ENCODE measurements at places on chromosomes 1 and 21.

GRCh38 chr1:221858818-221859611, 117.1 kb upstream of the DUSP10 start:
- no peak overlapping the region for H3K27ac ChIP-seq
- DNase-seq, result no peak
- no peaks in the 10 kb centered on the region for H3K36me3 ChIP-seq
- no peaks in the 10 kb centered on the region for H3K27me3 ChIP-seq
- H3K4me3 ChIP-seq, result no peak overlapping the region
- peaks cover 19% of the 10 kb centered on the region for H3K4me1 ChIP-seq

GRCh38 chr1:114388432-114389003, 122.5 kb downstream of the TRIM33 start:
- H3K27ac ChIP-seq, result no peak overlapping the region
- H3K4me1 ChIP-seq, result no peaks in the 10 kb centered on the region
- no peaks in the 10 kb centered on the region for H3K27me3 ChIP-seq
- H3K36me3 ChIP-seq, result peaks cover 27% of the 10 kb centered on the region
- H3K4me3 ChIP-seq, result no peak overlapping the region

GRCh38 chr1:178310685-178311105, 186.1 kb downstream of the CLEC20A start:
- no peaks in the 10 kb centered on the region for H3K4me1 ChIP-seq
- H3K27ac ChIP-seq, result no peak overlapping the region
- peaks cover 3% of the 10 kb centered on the region for H3K27me3 ChIP-seq
- no peak overlapping the region for H3K4me3 ChIP-seq
- no peak for DNase-seq

GRCh38 chr1:25615563-25616094, 962 bp upstream of the MAN1C1 start:
- DNase-seq, result no peak
- peaks cover 25% of the 10 kb centered on the region for H3K4me1 ChIP-seq
- H3K27ac ChIP-seq, result no peak overlapping the region

DNA sequence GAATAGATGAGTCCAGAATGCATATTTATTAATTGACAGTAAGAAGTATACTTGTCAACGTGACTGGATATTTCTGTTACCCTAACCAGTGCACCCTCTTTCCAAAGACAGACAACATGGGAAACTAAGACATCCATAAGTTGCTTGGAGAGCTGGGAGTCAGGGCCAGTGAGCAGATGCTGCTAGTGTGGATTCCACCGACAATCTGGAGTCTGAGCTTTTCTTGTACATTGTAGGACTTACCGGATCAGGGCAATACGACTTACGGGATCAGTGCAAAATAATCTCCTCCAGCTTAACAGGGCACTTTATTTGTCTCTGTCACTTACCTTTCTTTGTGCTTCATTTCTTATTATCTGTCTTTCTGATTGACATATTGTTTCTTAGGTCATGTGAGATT, 24.6 kb upstream of the FCRL4 start:
- no peak overlapping the region for H3K4me3 ChIP-seq
- DNase-seq, result no peak
- H3K27me3 ChIP-seq, result no peaks in the 10 kb centered on the region
- H3K27ac ChIP-seq, result no peak overlapping the region
- H3K4me1 ChIP-seq, result peaks cover 10% of the 10 kb centered on the region

GRCh38 chr1:60662486-60663044, 419.8 kb upstream of the NFIA start:
- no peaks in the 10 kb centered on the region for H3K36me3 ChIP-seq
- H3K27ac ChIP-seq, result no peak overlapping the region
- DNase-seq, result no peak
- H3K4me1 ChIP-seq, result no peaks in the 10 kb centered on the region

- no peaks in the 10 kb centered on the region for H3K27me3 ChIP-seq
- H3K27ac ChIP-seq, result peak overlapping the region; percentile 24
- no peak for DNase-seq
- peak overlapping the region; percentile 66 for H3K4me3 ChIP-seq
Observed at GRCh38 chr1:62439652-62440371, 3.0 kb downstream of the USP1 start.

- no peak for DNase-seq
- H3K4me3 ChIP-seq, result no peak overlapping the region
- no peaks in the 10 kb centered on the region for H3K27me3 ChIP-seq
- H3K36me3 ChIP-seq, result peaks cover 5% of the 10 kb centered on the region
- H3K27ac ChIP-seq, result no peak overlapping the region
Observed at GRCh38 chr1:173347282-173347818, 129.8 kb upstream of the PRDX6 start.

GRCh38 chr1:1797731-1798341, 19.6 kb upstream of the NADK start:
- H3K4me3 ChIP-seq, result peak overlapping the region; percentile 33
- no peak for DNase-seq
- peaks cover 84% of the 10 kb centered on the region for H3K36me3 ChIP-seq
- peaks cover 60% of the 10 kb centered on the region for H3K4me1 ChIP-seq
- H3K27ac ChIP-seq, result peak overlapping the region; percentile 77
- no peaks in the 10 kb centered on the region for H3K27me3 ChIP-seq

DNA sequence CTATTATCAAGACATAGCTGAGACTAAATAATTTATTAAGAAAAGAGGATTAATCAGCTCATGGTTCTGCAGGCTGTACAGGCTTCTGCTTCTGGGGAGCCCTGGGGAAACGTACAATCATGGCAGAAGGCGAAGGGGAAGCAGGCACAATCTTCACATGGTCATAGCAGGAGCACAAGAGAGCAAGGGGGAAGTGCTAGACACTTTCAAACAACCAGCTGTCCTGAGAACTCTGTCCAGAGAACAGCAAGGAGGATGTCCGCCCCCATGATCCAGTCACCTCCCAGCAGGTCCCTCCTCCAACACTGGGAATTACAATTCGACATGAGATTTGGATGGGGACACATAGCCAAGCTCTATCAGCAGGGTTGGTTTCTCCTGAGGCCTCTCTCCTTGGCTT, 10.3 kb upstream of the SLC45A1 start:
- no peak overlapping the region for H3K27ac ChIP-seq
- H3K4me3 ChIP-seq, result no peak overlapping the region

- H3K4me1 ChIP-seq, result peaks cover 4% of the 10 kb centered on the region
- H3K4me3 ChIP-seq, result no peak overlapping the region
- H3K36me3 ChIP-seq, result no peaks in the 10 kb centered on the region
Observed at GRCh38 chr1:200558866-200559459, 61.6 kb downstream of the KIF14 start.

- DNase-seq, result no peak
- H3K27ac ChIP-seq, result no peak overlapping the region
- H3K27me3 ChIP-seq, result no peaks in the 10 kb centered on the region
Observed at GRCh38 chr1:109993885-109994284, 9.3 kb downstream of the AHCYL1 start.

GRCh38 chr1:215056584-215056983, 26.0 kb upstream of the KCNK2 start:
- H3K27ac ChIP-seq, result no peak overlapping the region
- H3K4me3 ChIP-seq, result no peak overlapping the region
- no peaks in the 10 kb centered on the region for H3K27me3 ChIP-seq
- no peaks in the 10 kb centered on the region for H3K36me3 ChIP-seq
- DNase-seq, result no peak
- H3K4me1 ChIP-seq, result no peaks in the 10 kb centered on the region

DNA sequence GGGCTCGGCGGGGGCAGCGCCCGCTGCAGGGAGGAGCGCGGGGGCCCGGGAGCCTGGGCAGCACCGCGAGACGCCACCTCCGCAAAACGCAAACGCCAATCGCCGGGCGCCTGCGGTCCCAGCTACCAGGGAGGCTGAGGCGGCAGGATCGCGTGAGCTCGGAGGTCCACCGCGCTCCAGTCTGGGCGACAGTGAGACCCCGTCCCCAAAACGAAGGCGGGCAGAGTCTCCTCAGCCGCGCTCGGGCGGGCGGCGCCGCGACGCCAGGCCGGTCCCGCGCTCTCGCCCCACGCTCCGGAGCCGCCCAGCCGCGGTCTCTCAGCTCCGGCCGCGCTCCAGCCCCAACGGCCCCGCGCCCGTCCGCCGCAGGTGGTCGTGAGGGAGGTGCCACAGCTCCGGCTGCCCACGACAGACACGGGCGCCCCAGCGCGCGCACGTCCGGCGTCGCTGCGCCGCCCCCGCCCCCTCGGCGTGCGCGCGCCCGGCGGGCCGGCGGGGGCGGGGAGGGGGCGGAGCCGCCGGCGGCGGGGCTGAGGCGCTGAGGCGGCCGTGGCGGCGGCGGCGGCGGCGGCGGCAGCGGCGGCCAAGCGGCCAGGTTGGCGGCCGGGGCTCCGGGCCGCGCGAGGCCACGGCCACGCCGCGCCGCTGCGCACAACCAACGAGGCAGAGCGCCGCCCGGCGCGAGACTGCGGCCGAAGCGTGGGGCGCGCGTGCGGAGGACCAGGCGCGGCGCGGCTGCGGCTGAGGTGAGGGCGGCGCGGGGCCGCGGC, at the start of gene ADARB1:
ADARB1 (plus strand) TSS at position 533 of the 770 bp plus-strand sequence. CDS start 97,077 bp downstream, outside the sequence.
- H3K27ac ChIP-seq, result peak within 1 kb of the TSS; percentile 82
- no peaks in the 10 kb centered on the region for H3K27me3 ChIP-seq
- DNase-seq, result peak; percentile 74
- H3K36me3 ChIP-seq, result peaks cover 4% of the 10 kb centered on the region

GRCh38 chr1:207826557-207827487, 75.0 kb downstream of the CD46 start:
- H3K4me1 ChIP-seq, result peaks cover 95% of the 10 kb centered on the region
- peak overlapping the region; percentile 99 for H3K4me3 ChIP-seq
- peaks cover 2% of the 10 kb centered on the region for H3K27me3 ChIP-seq
- peak overlapping the region; percentile 93 for H3K27ac ChIP-seq
- H3K36me3 ChIP-seq, result peaks cover 20% of the 10 kb centered on the region

GRCh38 chr21:42465803-42466127, 30.3 kb downstream of the RSPH1 start:
- peak overlapping the region; percentile 87 for H3K27ac ChIP-seq
- H3K4me3 ChIP-seq, result peak overlapping the region; percentile 75
- peaks cover 3% of the 10 kb centered on the region for H3K27me3 ChIP-seq
- DNase-seq, result no peak
- H3K4me1 ChIP-seq, result peaks cover 83% of the 10 kb centered on the region

DNA sequence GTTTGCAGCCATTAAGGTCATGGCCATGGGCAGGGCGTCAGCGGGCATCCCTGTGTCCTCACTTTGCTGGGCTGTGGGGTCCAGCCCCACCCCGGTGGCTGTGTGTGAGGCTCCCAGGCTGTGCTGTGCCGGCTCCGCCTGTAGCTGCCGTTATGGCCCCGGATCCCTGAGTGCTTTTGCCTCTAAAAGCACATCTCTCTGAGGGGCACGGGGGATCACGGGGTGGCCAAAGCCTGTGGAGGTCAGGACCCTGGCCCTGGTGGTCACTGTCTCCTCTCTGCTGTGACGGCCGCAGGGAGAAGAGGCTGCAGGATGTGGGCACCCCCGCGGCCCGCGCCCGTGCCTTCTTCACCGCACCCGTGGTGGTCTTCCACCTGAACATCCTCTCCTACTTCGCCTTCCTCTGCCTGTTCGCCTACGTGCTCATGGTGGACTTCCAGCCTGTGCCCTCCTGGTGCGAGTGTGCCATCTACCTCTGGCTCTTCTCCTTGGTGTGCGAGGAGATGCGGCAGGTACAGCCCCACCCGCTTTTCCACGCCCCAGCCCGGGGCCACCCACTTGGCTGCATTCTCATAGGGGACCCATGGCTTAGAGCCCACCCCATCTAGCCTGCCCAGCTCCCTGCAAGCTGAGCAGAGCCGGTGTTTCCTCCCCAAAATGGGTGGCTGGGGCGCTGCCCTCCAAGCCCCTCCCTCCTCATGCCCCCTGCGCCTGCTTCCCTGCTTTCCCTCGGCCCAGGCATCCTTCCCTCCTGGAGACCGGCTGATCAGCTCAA, 48.2 kb downstream of the TRPM2 start:
- peaks cover 2% of the 10 kb centered on the region for H3K36me3 ChIP-seq
- H3K4me1 ChIP-seq, result no peaks in the 10 kb centered on the region
- no peak overlapping the region for H3K27ac ChIP-seq
- no peaks in the 10 kb centered on the region for H3K27me3 ChIP-seq

- no peak for DNase-seq
- H3K4me3 ChIP-seq, result no peak overlapping the region
- H3K36me3 ChIP-seq, result no peaks in the 10 kb centered on the region
- H3K4me1 ChIP-seq, result peaks cover 4% of the 10 kb centered on the region
Observed at GRCh38 chr1:9295884-9296283, 3.2 kb downstream of the SPSB1 start.

All from activated B cell treated with CpG ODN at 0.5 μM for 24 hours (primary cell).